GM10248 (cell line): ENCODE measurements at places on chromosomes 16 and 17.

GRCh38 chr17:42894283-42895184, 6.1 kb upstream of the G6PC1 start:
- no peak for DNase-seq

- no peak for DNase-seq
These were observed 28.4 kb downstream of the PIPOX start for GRCh38 chr17:29071303-29071702.

DNA sequence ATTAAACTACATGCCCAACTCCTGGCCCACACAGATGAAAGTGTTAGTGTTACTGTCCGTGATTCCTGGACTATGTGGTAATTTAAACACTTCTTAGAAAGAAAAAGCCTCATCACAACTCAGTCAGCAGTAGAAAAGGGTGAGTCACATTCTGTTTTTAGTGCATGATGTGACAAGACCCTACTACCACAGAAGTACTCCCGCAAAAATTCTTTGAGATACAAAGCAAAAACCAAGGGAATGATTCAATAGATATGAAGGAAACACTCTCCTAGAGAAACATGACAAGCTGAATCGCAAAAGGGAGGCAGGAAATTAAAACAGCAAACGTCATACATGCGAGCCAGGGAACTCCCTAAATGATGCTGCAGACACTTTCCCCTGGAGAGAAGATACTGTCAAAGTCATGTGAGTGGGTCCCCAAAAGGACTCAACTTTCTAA, 14.4 kb downstream of the SNN start:
- DNase-seq: no peak

DNA sequence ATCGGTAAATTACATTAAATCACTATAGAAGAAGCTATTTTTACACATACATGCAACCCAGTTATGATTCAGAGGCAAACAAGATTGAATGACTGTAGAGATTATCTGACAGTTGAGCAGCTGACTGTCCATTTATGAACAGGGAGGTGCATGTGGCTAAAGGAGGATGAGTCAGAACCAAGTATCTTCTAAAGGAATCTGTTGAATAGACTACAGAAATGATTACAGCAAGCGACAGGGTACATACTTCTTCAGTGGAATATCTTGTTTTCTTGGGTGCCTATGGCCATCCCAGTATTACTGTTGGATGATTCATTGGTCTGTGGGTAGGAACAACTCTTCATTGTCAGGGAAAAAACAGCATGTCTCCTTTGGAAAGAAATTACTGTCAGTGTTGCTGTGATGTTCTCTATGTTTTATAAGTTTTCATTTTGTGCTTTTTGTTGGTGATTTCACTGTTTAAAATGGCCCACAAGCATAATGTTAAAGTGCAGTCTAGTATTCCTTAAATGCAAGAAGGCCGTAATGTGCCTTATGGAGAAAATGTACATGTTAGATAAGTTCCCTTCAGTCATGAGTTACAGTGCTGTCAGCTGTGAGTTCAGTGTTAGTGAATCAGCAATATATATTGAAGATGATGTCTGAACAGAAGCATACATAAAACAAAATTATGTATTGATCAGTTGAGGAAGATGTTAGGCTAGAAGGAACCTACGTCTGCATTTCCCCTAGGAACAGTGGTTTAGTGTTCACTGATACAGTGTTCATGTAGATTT, 27.0 kb downstream of the CBFB start:
- peak; percentile 48 for DNase-seq

GRCh38 chr16:31167315-31167714, 12.6 kb upstream of the FUS start:
- no peak for DNase-seq

GRCh38 chr17:41474863-41475262, 6.1 kb downstream of the KRT35 start:
- no peak for DNase-seq

DNA sequence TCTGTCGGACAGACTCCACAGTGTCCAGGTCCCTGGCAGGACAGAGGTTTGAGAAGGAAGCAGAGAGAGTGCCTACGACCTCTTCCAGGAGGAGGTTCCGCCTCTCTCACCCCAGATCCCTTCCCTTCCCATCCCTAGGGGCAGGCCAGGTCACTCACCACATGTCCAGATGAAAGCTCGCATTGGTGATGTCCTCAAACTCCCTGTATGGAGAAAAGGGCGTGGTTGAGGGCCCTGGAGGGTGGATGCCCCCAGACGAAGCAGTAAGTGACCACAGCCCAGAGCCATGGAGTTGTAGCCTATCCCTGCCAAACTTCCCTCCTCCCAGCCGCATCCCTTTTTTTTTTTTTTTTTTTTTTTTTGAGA, 3.4 kb downstream of the UNC13D start:
- DNase-seq: no peak

GRCh38 chr16:68406458-68407152, 41.7 kb downstream of the SMPD3 start:
- DNase-seq: no peak

GRCh38 chr17:47686276-47686635, 7.7 kb upstream of the TBKBP1 start:
- DNase-seq: no peak

- DNase-seq: no peak
These were observed 15.1 kb downstream of the SCIMP start for GRCh38 chr17:5219536-5219935.
